Breast epithelium (tissue), 4 donors: ENCODE measurements at places on chromosomes 13 and 19. TPM values are rescaled to one million over a fixed set of nuclear protein-coding genes. Genes with fewer than 3 reads are reported as not detected.

DNA sequence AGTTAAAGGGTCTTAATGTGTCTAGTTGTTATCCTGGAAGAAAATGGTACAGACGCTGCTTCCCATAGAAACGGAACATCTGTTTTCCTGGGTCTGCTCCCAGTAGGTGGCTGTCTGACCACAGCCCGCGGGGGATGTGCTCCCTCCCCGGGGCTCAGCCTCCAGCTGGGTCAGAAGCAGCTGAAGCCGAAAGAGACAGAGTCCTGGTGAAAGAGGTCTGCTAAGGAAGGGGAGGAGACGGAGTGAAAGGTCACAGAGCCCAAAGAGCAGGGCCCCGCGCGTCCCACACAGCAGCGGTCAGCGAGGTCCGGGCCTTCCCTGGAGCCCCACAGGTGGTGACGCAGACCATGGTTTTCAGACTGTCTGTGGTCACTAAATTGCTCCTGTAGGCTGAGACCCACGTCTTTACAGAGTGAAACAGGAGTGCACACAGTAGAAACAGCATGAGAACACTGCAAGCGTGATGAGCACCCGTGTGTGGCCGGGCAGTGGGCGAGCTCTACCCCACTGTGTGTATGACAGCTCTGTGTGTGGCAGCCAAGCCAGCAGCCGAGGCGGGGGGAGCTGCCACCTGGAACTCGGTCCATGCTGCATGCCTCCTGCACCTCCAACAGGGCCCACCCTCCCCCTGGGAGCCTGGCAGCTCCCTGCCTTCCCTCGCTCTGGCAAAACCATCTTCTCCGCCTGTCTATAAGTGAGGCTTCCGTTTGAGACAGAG lies 52.0 kb upstream of the C13orf46 start:
- H3K36me3 ChIP-seq, result no peaks in the 10 kb centered on the region
- H3K4me1 ChIP-seq, result no peaks in the 10 kb centered on the region
- no peaks in the 10 kb centered on the region for H3K27me3 ChIP-seq
- no peak overlapping the region for H3K27ac ChIP-seq

DNA sequence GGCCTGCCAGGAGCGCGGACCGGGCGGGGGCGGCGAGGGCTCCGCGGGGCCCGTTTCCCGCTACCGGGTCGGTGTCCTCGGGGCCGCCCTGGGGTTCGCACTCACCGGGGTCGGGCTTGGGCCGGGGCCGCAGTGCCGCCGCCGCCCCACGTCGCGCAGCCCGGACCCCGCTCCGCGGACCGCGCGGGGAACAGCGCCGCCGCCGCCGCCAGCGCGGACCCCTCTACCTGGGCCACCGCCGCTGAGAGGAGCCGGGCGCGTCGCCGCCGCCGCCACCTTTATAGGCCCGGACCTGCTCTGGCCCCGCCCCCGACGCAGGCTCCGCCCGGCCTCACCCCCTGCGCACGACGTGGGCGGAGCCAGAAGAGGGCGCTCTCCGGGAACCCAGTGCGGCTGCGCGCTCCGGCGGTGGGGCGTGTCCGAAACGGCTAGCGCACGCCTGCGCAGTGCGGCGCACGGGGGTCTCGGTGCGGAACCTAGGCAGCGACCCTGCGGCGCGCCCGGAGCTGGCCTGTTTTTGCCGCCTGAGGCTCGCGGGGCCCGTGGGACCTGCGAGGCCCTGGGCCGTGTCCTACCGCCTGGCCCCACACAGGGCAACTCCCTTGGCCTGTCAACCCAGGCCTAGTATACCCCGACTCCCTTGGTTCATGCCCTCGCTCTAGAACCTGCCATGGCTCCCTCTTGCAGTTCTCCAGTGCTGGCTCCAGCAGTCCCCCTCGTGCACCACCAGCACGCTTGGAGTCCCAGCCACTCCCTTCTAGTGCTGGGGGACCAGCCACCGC lies at the start of gene MKNK2:
Gene MKNK2, minus strand, starts transcription at position 254 of the 782 bp plus-strand sequence. CDS start 393 bp downstream, outside the sequence.
- peak; percentile 87 for DNase-seq
- H3K27ac ChIP-seq, result peak within 1 kb of the TSS; percentile 98
- H3K27me3 ChIP-seq, result no peaks in the 10 kb centered on the region
- H3K36me3 ChIP-seq, result no peaks in the 10 kb centered on the region
- peak within 1 kb of the TSS; percentile 97 for H3K4me3 ChIP-seq

DNA sequence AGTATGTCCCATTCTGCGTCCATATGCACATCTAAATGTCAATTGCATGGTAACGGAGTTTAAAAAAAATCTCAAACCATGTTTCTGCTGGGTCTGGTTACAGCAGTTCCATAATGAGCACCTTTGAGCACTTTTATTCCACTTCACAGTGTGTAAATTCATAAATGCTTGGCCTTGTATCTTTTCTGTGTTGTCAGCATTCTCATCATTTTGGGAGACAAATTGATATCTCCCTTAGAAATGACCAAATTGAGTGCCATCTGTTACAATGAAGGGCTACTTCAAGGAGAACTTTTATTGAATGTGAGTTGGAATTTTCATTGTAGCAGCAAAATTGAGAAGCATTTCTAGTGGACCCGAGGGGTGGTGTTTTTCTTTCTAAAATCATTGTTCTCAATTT lies 432.9 kb upstream of the PCDH9 start:
- no peak overlapping the region for H3K27ac ChIP-seq
- H3K4me1 ChIP-seq, result no peaks in the 10 kb centered on the region
- H3K4me3 ChIP-seq, result no peak overlapping the region
- H3K27me3 ChIP-seq, result no peaks in the 10 kb centered on the region
- no peaks in the 10 kb centered on the region for H3K36me3 ChIP-seq

GRCh38 chr19:47487551-47488515 lies 3.8 kb upstream of the KPTN start:
- no peaks in the 10 kb centered on the region for H3K27me3 ChIP-seq
- H3K36me3 ChIP-seq, result no peaks in the 10 kb centered on the region
- H3K27ac ChIP-seq, result no peak overlapping the region
- DNase-seq, result no peak

DNA sequence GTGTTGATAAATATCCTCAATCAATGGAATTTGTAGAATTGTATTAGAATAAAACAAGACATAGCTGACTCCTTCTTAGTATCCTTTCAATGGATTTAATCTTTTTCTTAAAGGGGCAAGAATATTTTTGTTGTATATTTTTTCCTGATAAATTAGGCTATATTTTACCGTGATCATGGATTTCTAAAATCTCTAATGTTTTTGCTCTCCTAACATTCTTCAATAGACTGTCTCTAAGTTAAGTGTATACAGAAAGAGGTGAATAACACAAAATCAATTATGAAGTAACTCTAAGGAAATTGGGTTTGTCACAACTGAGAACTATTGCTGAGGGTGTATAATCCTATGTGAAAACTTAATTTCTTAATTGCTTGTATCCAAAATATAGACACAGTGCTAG lies at the start of gene OR7E24:
Gene OR7E24, plus strand, starts transcription at position 301 of the 400 bp plus-strand sequence. CDS start 114 bp downstream, outside the sequence.
- DNase-seq, result no peak
- no peaks in the 10 kb centered on the region for H3K27me3 ChIP-seq
- H3K4me3 ChIP-seq, result no peak within 1 kb of the TSS

GRCh38 chr19:14830702-14831101 lies 4.3 kb downstream of the OR7A5 start:
- H3K27ac ChIP-seq, result no peak overlapping the region
- no peaks in the 10 kb centered on the region for H3K36me3 ChIP-seq
- H3K4me3 ChIP-seq, result no peak overlapping the region
- H3K4me1 ChIP-seq, result no peaks in the 10 kb centered on the region

DNA sequence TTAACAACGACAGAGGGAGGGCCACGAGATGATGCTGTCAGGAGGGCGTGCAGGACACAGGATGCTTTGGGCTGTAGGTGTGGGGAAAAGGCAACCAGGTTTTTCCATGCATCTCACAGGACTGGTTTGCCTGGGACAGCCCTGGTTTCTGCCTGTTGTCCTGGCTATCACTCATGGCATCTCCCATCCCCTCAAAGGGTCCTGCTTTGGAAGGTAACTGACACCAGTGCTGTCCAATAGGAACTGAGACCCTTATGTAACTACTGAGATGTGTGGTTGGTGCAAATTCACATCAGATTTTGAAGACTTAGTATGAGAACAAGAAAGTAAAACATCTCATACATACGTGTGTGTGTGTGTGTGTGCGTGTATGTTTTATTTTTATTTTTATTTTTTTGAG lies 144.2 kb downstream of the URI1 start:
- DNase-seq, result no peak
- H3K27me3 ChIP-seq, result peaks cover 7% of the 10 kb centered on the region
- H3K36me3 ChIP-seq, result no peaks in the 10 kb centered on the region

GRCh38 chr13:112724788-112725345 lies 35.0 kb downstream of the ATP11A start:
- no peak for DNase-seq
- H3K27me3 ChIP-seq, result no peaks in the 10 kb centered on the region
- H3K4me3 ChIP-seq, result no peak overlapping the region
- H3K27ac ChIP-seq, result no peak overlapping the region
- H3K4me1 ChIP-seq, result peaks cover 6% of the 10 kb centered on the region

GRCh38 chr13:77515785-77516184 lies 19.7 kb upstream of the SCEL start:
- H3K27me3 ChIP-seq, result no peaks in the 10 kb centered on the region
- H3K27ac ChIP-seq, result no peak overlapping the region
- DNase-seq, result no peak
- no peaks in the 10 kb centered on the region for H3K36me3 ChIP-seq
- H3K4me3 ChIP-seq, result no peak overlapping the region

DNA sequence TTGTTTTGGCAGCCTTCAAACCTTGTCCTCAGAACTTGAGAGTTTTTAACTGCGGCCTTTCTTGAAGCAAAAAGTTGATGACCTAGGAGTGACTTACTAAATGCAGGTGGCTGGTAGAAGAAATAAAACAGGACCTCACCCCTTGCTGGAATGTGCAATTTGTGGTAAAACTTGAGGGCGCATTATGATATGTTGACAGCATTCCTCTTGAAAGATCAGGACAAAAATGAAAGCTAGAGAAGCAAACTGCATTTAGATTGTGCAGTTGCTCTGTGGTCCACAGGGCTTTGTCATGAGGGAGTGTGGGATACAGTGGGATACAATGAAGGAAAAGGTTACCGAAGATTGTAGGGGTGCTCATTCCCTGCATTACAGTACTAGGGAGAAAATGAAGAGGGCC lies 504.2 kb downstream of the GPC6 start:
- H3K27me3 ChIP-seq, result no peaks in the 10 kb centered on the region
- no peak for DNase-seq
- H3K4me3 ChIP-seq, result no peak overlapping the region
- H3K4me1 ChIP-seq, result no peaks in the 10 kb centered on the region

DNA sequence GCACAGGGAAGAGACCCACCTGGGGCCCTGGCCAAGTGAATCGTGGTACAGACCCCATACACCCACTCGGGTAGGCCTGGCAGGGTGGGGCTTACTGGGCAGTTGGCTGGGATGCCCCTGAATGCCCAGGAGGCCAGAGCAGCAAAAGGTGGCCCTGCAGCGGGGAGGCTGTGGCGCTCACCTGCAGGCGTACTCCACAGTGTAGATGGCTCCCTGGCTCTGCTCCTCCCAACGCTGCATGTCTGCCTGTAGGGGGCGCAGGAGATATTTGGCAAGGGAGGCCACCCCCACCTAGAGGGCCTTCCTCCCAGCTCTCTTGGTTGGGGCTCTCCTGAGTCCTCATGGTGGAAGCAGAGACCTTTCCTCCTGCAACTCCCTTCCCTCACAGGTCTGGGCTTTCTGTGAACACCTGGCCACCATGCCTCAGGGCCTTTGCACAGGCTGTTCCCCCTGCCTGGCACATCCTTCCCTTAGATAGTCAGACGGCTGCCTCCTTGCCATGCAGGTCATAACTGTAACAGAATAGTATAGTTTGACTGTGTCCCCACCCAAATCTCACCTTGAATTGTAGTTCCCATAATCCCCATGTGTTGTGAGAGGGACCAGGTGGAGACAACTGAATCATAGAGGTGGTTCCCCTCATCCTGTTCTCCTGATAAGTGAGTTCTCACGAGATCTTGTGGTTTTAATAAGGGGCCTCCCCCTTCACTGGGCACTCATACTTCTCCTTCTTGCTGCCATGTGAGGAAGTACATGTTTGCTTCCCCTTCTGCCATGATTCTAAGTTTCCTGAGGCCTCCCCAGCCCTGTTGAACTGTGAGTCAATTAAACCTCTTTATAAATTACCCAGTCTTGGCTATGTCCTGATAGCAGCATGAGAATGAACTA lies 5.9 kb downstream of the BORCS8 start:
- peaks cover 4% of the 10 kb centered on the region for H3K36me3 ChIP-seq
- no peaks in the 10 kb centered on the region for H3K27me3 ChIP-seq
- peaks cover 8% of the 10 kb centered on the region for H3K4me1 ChIP-seq

DNA sequence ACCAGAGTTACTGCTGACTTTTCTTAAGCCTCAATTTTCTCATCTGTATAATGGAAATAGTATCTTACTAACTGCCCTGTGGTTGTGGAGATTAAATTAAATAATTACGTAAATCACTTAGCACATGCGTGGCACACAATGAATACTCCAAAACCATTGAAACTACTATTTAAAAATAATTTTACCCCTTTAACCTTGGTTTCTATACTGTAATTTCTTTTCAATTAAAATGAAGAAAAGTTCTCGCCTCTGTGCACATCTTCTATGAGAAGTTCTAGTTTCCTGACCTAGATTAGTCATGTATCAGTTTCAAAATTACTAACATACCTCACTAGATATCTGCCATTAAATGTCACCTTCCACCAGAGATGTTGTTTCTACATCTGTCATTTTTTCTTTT lies 5.7 kb downstream of the SLITRK1 start:
- no peak for DNase-seq
- no peaks in the 10 kb centered on the region for H3K27me3 ChIP-seq
- H3K27ac ChIP-seq, result no peak overlapping the region
- H3K4me3 ChIP-seq, result no peak overlapping the region
- no peaks in the 10 kb centered on the region for H3K36me3 ChIP-seq

- DNase-seq, result peak; percentile 58
- H3K4me3 ChIP-seq, result peak overlapping the region; percentile 49
- peaks cover 29% of the 10 kb centered on the region for H3K4me1 ChIP-seq
- H3K27me3 ChIP-seq, result no peaks in the 10 kb centered on the region
- H3K36me3 ChIP-seq, result no peaks in the 10 kb centered on the region
- peak overlapping the region; percentile 76 for H3K27ac ChIP-seq
These were observed 64.2 kb downstream of the ARHGAP35 start for GRCh38 chr19:46924874-46925547.

DNA sequence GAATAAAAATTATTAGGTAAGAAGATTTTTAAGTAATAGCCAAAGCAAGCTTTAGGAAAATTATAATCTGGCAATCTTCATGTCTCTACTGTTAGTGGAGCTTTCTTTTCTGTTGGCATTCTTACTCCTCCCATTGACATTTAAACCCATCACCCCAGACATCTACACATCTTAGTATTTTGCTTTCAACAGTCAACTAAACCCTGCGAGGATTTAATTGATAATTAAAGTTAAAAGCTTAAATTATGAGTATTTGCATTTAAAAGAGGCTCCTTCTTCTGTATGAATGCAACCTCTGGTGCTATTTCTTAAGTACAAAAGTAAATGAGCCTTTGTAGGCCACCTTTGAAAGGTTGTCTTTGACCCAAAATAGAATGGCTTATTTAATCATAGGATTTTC lies 148.1 kb downstream of the DACH1 start:
- no peaks in the 10 kb centered on the region for H3K4me1 ChIP-seq
- no peak overlapping the region for H3K4me3 ChIP-seq
- no peak overlapping the region for H3K27ac ChIP-seq
- no peaks in the 10 kb centered on the region for H3K36me3 ChIP-seq
- H3K27me3 ChIP-seq, result no peaks in the 10 kb centered on the region

- no peak for DNase-seq
- no peaks in the 10 kb centered on the region for H3K36me3 ChIP-seq
- no peaks in the 10 kb centered on the region for H3K4me1 ChIP-seq
- no peak overlapping the region for H3K27ac ChIP-seq
- H3K27me3 ChIP-seq, result no peaks in the 10 kb centered on the region
These were observed 1907.8 kb upstream of the PCDH20 start for GRCh38 chr13:63323441-63323840.

The CERS1 gene
- 0.66 TPM for total RNA-seq

The MYO16 gene
- total RNA-seq, result 0.33 TPM

The GPR183 gene
- total RNA-seq, result 10.2 TPM

The FPR3 gene
- total RNA-seq, result 12.0 TPM
